ENCODE measurements at places on chromosomes 16 and 17. TPM values are rescaled to one million over a fixed set of nuclear protein-coding genes. Genes with fewer than 3 reads are reported as not detected.

The ITGAL gene
- polyA plus RNA-seq = 2.1 TPM

The MYH8 gene
- polyA plus RNA-seq = not detected

DNA sequence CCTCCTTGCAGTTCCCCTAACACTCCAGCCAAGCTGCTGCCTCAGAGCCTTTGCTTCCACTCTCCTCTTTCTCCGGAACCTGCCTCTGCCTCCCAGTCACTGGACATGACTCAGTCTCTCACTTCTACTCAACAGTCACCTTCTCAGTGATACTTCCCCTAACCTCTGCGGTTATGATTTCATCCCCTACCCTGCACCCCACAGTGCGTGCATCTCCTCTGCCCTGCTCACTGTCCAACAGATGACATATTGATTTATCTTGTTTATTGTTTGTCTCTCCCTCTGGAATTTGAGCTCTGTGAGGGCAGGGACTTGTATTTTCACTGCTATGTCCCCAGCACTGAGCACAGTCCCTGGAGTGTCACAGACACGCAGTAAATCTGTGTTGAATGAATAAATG, 100.7 kb downstream of the CYLD start:
- H3K4me1 ChIP-seq = peaks cover 8% of the 10 kb centered on the region
- H3K36me3 ChIP-seq = no peaks in the 10 kb centered on the region
- H3K4me3 ChIP-seq = no peak overlapping the region
- H3K27me3 ChIP-seq = peaks cover 5% of the 10 kb centered on the region
- no peak overlapping the region for H3K27ac ChIP-seq

GRCh38 chr17:63275318-63275970, 170.7 kb downstream of the CYB561 start:
- no peak overlapping the region for H3K27ac ChIP-seq
- H3K27me3 ChIP-seq = no peaks in the 10 kb centered on the region
- DNase-seq = peak; percentile 29
- peaks cover 23% of the 10 kb centered on the region for H3K4me1 ChIP-seq
- H3K36me3 ChIP-seq = no peaks in the 10 kb centered on the region
- no peak overlapping the region for H3K4me3 ChIP-seq

The KRTAP1-5 gene
- not detected for polyA plus RNA-seq

- peaks cover 17% of the 10 kb centered on the region for H3K36me3 ChIP-seq
- no peak for DNase-seq
- H3K4me1 ChIP-seq = no peaks in the 10 kb centered on the region
- no peaks in the 10 kb centered on the region for H3K27me3 ChIP-seq
- H3K4me3 ChIP-seq = no peak overlapping the region
Observed at GRCh38 chr16:66569827-66570405, 3.7 kb downstream of the CMTM1 start.

GRCh38 chr17:55116440-55116914, 147.9 kb downstream of the STXBP4 start:
- no peaks in the 10 kb centered on the region for H3K36me3 ChIP-seq
- no peak overlapping the region for H3K27ac ChIP-seq
- no peaks in the 10 kb centered on the region for H3K4me1 ChIP-seq
- no peak overlapping the region for H3K4me3 ChIP-seq
- DNase-seq = no peak

- no peaks in the 10 kb centered on the region for H3K4me1 ChIP-seq
- no peak within 1 kb of the TSS for H3K4me3 ChIP-seq
- H3K36me3 ChIP-seq = no peaks in the 10 kb centered on the region
- peak; percentile 28 for DNase-seq
Observed at GRCh38 chr17:62807812-62808575, at the start of gene MARCHF10. Gene MARCHF10, minus strand, starts transcription at chr17:62808314. Its CDS starts 6,579 bp downstream, at chr17:62801735.

The ZNF750 gene
- polyA plus RNA-seq = 0.20 TPM

DNA sequence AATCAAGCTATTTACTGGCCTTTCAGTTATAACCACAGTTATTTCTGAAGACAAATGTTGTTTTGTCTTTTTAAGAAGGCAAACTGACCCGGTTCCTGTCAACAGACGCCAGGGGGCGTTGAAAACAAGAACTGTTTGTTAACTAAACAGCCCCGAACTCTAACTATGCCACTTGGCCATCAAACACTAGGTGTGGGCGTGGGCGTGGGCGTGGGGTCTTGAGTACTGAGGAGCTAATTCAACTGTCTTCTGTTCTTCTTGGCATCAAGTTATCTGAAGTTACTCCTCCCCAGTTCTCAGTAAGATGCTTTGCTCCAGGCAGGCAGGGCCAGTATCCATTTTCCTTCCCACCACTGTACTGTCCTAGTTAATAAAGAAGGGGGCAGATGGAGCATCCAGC, 63.3 kb upstream of the MTMR4 start:
- H3K36me3 ChIP-seq = no peaks in the 10 kb centered on the region
- no peak overlapping the region for H3K4me3 ChIP-seq
- peaks cover 11% of the 10 kb centered on the region for H3K4me1 ChIP-seq
- peak; percentile 72 for DNase-seq
- no peak overlapping the region for H3K27ac ChIP-seq

- H3K4me1 ChIP-seq = peaks cover 39% of the 10 kb centered on the region
- no peaks in the 10 kb centered on the region for H3K27me3 ChIP-seq
- no peaks in the 10 kb centered on the region for H3K36me3 ChIP-seq
- no peak overlapping the region for H3K27ac ChIP-seq
Observed at GRCh38 chr16:89446975-89447293, 43.4 kb downstream of the ANKRD11 start.

- H3K27ac ChIP-seq = no peak overlapping the region
- no peaks in the 10 kb centered on the region for H3K36me3 ChIP-seq
- H3K27me3 ChIP-seq = no peaks in the 10 kb centered on the region
- H3K4me3 ChIP-seq = no peak overlapping the region
Observed at GRCh38 chr17:65182233-65182632, 45.1 kb downstream of the RGS9 start.

GRCh38 chr16:69709456-69710084, 16.8 kb downstream of the NQO1 start:
- H3K27ac ChIP-seq = peak overlapping the region; percentile 23
- H3K4me1 ChIP-seq = no peaks in the 10 kb centered on the region
- DNase-seq = no peak
- H3K27me3 ChIP-seq = no peaks in the 10 kb centered on the region
- no peak overlapping the region for H3K4me3 ChIP-seq
- H3K36me3 ChIP-seq = no peaks in the 10 kb centered on the region

GRCh38 chr16:65725156-65725845, 603.4 kb upstream of the CDH11 start:
- no peak for DNase-seq
- no peaks in the 10 kb centered on the region for H3K36me3 ChIP-seq
- peaks cover 15% of the 10 kb centered on the region for H3K4me1 ChIP-seq
- H3K27me3 ChIP-seq = no peaks in the 10 kb centered on the region

The SCARF1 gene
- 0.81 TPM for polyA plus RNA-seq

DNA sequence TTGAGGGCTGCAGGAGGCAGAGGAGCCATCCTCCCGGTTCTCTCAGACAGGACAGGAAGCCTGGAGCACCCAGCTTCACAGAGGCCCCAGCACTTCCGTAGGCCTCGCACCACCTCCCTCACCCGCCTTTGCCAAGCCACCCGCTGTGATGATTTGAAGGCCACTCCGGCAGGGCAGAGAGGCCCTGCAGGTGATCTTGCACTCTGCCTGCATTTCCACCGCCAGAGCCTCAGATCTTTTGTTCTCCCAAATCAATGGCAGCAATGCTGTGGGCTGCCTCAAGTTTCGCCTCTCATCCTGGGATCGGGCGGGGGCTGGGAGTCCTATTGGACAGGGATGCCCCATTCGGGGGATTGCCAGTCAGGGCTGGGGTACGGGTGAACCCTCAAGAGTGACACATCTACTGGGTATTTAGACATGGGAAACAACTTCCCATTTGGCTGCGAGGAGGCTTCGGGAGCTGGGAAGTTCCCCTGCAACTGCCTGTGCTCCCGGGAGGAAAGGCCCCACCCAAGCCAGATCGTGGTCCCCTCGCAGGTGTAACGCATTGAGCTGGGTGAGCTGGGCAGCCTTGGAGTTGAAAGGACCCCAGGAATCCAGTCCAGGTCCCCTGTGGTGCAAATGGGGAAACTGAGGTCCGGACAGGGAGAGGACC, 34.8 kb upstream of the PEMT start:
- no peaks in the 10 kb centered on the region for H3K27me3 ChIP-seq
- H3K4me1 ChIP-seq = no peaks in the 10 kb centered on the region
- no peak overlapping the region for H3K4me3 ChIP-seq
- no peak for DNase-seq
- no peaks in the 10 kb centered on the region for H3K36me3 ChIP-seq

- H3K27me3 ChIP-seq = no peaks in the 10 kb centered on the region
- DNase-seq = no peak
- H3K36me3 ChIP-seq = no peaks in the 10 kb centered on the region
- no peak overlapping the region for H3K4me3 ChIP-seq
Observed at GRCh38 chr17:71192848-71193247, 928.0 kb upstream of the SOX9 start.

DNA sequence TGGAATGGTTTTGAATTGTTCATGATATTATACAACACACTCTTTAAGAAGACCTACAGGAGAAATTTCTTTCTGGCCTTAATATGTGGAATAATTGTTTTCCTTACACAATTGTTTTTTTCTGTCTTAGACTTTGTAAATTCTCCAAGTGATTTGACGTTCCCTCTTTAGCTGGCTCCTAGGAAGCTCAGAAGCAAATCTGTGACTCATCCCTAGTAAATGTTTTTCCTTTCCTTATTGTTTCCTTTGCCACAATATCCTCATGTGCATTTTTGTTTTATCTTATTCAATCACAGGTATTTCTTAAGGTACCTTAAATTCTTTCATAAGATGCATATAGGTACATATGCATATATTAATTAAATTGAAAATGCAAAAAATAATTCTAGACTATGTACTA, 13.5 kb downstream of the KIAA0753 start:
- H3K36me3 ChIP-seq = no peaks in the 10 kb centered on the region
- DNase-seq = no peak
- H3K4me3 ChIP-seq = no peak overlapping the region
- H3K27me3 ChIP-seq = no peaks in the 10 kb centered on the region
- no peaks in the 10 kb centered on the region for H3K4me1 ChIP-seq
- H3K27ac ChIP-seq = no peak overlapping the region

The ARMC5 gene
- polyA plus RNA-seq = 24.5 TPM

DNA sequence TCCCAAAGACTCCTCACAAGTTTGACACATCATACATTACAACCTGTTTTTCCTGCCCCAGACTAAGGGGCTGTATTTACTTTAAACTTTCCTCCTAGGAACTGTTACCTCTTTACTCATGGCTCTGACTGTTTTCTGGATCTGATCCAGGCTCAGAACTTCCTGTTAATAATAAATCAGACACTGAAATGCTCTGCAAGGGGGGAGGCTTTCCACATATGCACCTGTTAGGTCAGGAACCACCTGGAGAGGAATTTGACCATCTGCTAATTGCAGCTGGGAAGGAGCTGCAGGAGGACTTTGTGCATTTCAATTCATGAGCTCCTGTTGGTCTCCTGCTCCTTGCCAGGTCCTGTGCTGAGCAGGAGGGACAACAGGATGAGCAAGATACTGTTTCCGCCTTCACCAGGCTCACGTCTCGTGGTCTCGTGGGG, 476.9 kb upstream of the CDH5 start:
- no peak for DNase-seq
- H3K4me1 ChIP-seq = no peaks in the 10 kb centered on the region
- H3K27me3 ChIP-seq = no peaks in the 10 kb centered on the region

The MPDU1 gene
- polyA plus RNA-seq = 70.1 TPM

The OTOA gene
- polyA plus RNA-seq = 0.16 TPM

DNA sequence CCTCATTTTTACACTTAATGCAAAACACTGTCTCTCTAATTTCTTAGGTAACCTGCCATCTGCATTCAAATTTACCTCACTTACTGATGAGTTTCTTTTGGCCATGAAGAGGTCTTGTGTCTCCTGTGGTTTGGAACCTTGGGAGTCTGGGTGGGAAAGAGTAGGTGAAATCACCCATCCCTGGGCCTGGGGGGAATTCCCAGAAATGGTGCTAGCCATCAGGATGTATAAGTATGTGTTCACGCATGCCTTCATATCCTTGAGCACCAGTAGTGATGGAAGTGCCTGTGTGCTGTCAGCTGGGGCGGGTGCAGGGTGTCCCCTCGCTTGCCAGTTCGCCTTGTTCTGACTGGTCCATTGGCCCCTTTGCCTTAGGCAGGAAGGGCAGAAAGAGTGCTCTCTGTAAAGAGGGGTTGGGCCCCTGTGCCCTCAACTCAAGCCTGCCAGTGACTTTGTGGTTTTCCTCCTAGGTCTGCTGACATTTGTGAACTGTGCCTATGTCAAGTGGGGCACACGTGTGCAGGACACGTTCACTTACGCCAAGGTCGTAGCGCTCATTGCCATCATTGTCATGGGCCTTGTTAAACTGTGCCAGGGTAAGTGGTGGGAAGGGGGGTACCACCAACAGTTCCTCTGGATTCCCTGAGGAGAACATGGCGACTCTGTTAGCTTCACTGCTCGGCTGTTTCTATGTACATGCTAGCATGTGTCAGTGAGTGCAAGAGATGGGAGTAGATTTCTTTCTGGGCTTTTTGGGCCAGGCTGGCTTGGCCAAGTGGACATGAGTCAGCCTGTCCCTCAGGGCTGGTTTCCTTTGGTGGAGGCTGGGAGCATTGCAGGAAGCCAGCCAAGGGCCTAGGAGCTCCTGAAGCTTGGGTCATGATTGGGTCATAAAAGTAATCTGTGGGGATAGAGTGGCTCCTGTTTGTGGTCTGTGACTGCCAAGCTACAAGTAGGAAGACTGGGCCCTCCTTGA, 23.2 kb downstream of the SLC7A6OS start:
- no peaks in the 10 kb centered on the region for H3K36me3 ChIP-seq
- H3K4me1 ChIP-seq = peaks cover 61% of the 10 kb centered on the region
- peak; percentile 94 for DNase-seq

GRCh38 chr17:55872374-55872773, 121.5 kb downstream of the PCTP start:
- H3K4me3 ChIP-seq = no peak overlapping the region
- H3K27ac ChIP-seq = no peak overlapping the region
- no peaks in the 10 kb centered on the region for H3K4me1 ChIP-seq
- no peak for DNase-seq
- H3K36me3 ChIP-seq = no peaks in the 10 kb centered on the region

DNA sequence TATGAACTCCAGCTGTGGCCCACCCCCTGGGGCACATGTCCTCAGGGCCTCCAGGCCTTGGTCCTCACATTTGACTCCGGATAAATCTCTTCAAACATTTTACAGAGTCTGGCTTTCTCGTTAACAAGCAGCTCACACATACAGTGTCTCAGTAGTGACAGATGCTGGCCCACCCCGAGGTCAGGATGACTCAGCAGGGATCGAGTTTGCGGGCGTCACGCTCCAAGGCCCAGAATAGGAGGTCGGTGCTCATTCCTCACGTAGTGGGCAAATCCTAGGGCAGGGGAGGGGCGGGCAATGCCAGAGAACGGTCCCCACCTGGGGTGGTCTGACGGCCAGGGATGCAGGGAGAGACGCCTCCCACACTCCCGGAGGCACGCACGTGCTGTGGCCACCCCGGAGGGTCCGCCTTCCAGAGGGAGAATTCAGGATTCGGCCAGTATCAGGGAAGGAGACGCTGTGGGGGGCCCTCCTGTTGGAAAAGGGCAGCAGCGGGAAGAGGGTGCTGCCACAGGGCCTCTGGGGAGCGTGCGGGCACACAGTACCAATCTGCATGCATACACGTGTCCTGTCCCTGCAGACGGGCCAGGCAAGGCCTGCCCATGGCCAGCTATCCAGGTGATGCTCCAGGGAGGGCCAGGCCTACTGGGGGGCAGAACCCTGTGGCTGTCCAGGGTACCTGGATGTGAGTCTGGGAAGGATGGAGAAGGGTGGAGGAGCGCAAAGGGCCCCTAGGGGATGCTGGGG, 8.6 kb downstream of the SLC7A5 start:
- no peak overlapping the region for H3K4me3 ChIP-seq
- no peaks in the 10 kb centered on the region for H3K27me3 ChIP-seq
- no peaks in the 10 kb centered on the region for H3K4me1 ChIP-seq
- H3K36me3 ChIP-seq = no peaks in the 10 kb centered on the region
- DNase-seq = peak; percentile 82
- no peak overlapping the region for H3K27ac ChIP-seq
